CMK (cell line): ENCODE measurements at places on chromosomes 5 and 9.

- no peak for DNase-seq
These were observed 10.1 kb downstream of the ARRDC3 start for GRCh38 chr5:91373006-91373405.

GRCh38 chr5:127863161-127863560 lies 160.0 kb downstream of the CCDC192 start:
- DNase-seq: no peak

- no peak for DNase-seq
These were observed 22.2 kb upstream of the MVB12B start for GRCh38 chr9:126304207-126304970.

DNA sequence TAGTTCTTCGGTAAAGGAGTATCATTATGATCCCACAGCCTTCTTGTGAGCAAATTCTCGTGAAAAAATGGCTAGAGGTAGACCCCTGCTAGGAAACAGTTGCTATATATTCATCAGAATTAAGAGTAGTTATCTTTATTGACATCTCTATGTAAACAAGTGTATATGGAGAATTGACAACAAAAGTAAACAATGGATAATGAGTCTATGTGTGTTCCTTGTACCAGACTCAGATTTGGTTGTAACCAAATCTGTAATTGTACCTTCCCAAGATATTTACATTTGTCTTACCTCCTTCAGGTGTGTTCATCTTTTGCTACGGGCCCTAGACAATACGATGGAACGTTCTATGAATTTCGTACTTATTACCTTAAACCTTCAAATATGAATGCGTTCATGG lies 2.1 kb downstream of the NIPSNAP3B start:
- DNase-seq: no peak

GRCh38 chr5:68167195-68167651 lies 48.3 kb upstream of the PIK3R1 start:
- no peak for DNase-seq

DNA sequence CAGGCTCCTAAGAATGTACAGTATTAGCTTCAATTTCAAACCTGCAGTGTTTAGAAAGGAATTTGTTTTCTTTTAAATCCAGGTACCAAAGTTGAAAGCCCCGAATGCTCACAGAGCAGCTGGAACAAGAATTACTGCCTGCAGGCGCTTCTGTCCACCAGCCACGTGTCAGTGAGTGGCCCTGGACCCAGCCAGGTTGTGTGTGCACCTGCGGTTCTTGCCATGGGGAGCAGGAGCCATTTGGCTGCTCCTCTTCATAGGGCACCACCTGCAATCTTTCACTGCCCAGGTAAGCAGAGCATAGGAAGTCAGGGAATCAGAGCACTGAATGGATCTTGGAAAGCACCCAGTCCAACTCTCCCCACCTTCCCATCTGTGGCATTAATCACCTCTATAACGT lies 79.5 kb upstream of the PIP5K1B start:
- no peak for DNase-seq

DNA sequence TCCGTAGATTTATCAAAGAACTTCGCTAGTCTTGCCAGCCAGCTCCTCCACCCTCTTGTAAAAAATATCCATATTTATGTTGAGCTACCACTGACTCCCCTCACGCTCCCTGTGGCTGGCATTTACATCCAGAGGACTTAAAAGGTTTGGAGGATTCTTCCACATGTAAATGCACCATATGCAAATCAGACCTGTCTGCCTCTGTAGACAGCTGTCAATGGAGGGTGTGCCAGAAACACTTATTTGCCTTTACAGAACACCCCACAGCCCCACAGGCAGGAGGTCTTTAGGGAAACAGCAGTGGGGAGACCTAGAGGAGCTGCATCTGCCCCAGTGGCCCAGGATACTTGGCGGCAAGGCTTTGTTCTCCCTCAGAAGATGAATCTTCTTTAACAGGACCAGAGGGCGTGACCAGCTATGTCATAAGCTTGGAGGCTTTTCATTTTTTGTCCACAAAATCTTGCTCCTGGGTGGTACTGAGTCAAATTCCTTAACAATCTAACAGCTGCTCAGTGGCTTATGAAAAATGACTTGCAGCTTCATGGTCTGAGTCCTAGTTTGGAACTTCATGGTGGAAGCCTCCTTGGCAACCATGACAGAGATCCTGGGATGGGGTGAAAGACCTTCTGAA lies 535.8 kb downstream of the EBF1 start:
- DNase-seq: no peak

DNA sequence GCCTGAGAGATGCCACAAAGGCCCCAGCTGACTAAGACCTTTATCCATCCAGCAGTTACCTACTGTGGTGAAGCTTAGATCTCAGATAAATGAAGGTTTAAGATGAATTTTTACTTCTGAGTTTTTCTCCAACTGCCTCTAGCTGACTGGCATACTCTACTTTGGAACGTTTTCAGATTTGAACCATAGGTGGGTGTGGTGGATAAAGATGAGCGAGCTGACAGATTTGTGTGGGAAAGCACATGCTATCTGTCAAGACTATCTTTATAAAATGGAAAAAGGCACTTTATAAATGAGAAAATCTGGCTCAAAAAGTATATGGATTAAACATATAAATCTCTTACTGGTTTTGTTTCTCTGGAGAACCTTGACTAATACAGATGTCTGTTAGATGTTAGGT lies 160.8 kb downstream of the MCTP1 start:
- no peak for DNase-seq

- DNase-seq: no peak
These were observed 210.8 kb downstream of the SEMA6A start for GRCh38 chr5:116363780-116364179.

GRCh38 chr5:157993201-157993600 lies 134.3 kb upstream of the CLINT1 start:
- no peak for DNase-seq

DNA sequence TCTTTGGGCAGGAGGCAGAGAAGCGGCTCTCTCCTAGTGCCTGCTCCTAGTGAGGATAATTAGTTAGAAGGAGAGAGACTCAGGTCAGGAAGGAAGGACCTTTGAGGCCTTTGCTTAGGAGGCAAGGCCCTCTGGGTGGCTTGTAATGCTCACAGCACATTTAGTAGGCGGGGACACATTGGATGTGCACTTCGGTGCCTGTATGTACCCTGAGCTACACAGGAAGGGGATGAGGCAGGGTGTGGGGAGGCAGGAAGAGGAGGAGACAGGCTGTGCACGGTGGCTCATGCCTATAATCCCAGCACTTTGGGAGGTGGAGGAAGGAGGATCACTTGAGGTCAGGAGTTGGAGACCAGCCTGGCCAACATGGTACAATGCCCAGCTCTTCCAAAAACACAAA lies 7.2 kb upstream of the LCN2 start:
- DNase-seq: peak; percentile 81

DNA sequence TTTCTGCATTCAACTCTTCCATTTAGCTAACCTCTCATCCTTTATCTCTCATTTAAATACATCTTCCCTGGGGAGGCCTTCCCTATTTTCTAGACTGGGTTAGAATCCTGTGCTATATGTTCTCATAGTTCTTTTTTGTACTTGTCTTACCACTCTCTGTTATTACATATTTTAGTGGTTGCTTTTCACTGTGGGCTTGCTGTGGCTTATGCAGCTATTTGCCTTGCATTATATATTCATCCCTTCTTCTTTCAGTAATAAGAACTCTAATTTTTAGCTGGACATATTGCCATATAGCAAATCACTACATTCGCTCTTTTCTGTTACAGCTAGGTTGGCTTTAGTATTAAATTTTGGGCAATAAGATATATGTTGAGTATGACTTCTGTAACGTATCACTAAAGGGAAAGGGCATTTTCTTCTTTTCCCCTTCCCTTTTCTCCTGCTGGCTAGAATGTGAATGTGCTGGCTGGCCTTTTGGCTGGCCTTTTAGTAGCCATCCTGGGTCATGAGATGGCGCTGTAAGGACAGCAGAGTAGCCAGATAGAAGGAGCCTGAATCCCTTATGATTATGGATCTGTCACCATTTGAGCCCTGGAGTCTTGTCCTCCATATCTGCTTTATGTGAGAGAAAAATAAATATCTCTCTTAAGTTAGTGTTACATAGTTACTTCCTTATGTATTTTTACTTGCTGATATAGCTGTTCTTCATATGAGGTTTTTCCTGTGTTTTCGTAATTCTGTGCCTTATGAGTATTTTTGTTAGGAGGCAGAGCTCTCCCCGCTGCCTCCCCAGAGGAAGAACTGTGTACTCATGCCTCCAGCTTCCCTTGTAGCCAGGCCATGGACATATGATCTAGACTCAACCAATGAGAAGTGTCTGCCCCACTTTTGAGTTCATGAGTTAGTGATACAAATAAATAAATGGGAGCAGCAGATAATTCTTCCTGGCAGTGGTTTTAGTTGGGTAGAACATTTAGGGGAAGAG lies 65.8 kb downstream of the NDUFAF2 start:
- DNase-seq: no peak

GRCh38 chr5:78568676-78569075 lies 79.9 kb downstream of the LHFPL2 start:
- DNase-seq: no peak

DNA sequence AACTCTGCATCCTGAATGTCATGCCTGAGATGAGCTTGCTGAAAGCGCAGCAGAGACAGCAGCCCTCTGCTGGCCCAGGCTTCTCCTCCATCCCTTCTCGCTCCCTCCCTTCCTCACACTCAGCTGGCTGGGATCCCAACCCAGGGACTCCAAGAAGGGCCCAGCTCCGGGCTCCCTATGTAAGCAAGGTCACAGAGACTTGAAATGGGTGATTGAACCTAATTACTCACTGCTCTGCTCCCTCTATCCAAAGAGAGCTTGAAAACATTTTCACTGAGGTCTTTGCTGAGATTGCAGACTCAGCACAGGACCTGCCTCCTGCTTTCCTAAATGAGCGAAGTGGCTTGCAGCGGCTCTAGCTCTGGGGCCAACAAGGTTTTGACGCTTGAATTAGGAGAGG lies 42.8 kb downstream of the RAPGEF1 start:
- DNase-seq: no peak

DNA sequence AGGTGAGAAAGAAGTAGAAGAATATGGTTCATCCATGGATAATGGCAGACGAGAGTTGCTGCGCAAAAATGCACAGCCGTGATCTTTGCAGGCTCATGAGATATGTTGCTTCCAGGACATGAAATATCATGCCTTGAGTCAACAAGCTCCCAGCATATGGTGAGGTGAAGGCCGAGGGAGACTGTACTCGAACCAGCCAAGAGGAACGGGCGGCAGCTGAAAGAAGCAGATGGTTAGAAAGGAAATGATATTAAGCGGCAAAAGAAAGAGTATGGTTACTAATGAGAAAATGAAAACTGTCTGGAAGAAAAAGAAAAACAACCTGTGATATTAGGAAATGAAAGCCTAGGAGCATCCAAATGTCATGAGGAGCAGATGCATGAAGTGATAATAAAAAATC lies 344.7 kb upstream of the DAP start:
- DNase-seq: no peak

- no peak for DNase-seq
These were observed 999.8 kb downstream of the NR2F1-AS1 start for GRCh38 chr5:92581249-92581648.

GRCh38 chr5:32331217-32331934 lies 18.6 kb upstream of the MTMR12 start:
- no peak for DNase-seq

GRCh38 chr5:82425591-82425990 lies 147.4 kb upstream of the RPS23 start:
- no peak for DNase-seq

DNA sequence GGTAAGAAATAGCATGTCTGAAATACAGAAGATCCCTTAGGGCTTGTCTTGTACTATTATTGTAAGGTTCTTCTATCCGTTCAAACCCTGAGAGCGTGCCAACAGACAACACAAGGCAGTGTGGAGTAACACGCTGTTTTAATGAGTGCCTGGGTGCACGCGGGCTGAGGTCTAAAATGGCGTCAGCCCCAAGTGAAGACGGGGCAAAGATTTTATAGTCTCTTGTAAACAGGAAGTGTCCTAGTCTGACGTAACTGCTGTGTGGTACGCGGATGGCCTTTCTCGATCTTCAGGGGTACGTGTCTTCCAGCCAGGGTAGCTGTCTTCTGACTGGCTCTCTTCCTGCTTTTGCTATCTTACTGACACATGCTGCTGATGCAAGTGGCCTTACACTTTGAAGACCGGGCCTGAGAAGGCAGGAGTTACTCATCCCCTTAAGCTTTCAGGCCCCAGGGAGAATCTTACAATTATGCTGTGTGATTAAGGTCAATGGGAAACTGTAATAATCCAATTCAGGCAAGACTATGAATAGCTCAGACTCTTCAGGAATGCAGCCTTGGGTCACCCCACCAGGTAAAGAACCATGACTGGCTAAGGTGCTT lies 1812.0 kb upstream of the CDH9 start:
- no peak for DNase-seq

- no peak for DNase-seq
These were observed 7.3 kb downstream of the JMY start for GRCh38 chr5:79243224-79243623.

- DNase-seq: no peak
These were observed 483 bp upstream of the PLPP6 start for GRCh38 chr9:4661611-4662010.

DNA sequence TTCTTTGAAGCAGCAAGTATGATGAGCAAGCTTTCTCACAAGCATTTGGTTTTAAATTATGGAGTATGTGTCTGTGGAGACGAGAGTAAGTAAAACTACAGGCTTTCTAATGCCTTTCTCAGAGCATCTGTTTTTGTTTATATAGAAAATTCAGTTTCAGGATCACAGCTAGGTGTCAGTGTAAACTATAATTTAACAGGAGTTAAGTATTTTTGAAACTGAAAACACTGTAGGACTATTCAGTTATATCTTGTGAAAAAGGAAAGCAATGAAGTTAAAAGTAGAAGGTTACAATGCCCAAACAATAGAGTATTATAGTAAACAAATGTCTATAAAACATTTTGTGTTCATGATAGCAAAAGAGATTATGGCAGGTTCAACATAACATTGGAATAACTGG lies 88.6 kb downstream of the JAK2 start:
- no peak for DNase-seq

DNA sequence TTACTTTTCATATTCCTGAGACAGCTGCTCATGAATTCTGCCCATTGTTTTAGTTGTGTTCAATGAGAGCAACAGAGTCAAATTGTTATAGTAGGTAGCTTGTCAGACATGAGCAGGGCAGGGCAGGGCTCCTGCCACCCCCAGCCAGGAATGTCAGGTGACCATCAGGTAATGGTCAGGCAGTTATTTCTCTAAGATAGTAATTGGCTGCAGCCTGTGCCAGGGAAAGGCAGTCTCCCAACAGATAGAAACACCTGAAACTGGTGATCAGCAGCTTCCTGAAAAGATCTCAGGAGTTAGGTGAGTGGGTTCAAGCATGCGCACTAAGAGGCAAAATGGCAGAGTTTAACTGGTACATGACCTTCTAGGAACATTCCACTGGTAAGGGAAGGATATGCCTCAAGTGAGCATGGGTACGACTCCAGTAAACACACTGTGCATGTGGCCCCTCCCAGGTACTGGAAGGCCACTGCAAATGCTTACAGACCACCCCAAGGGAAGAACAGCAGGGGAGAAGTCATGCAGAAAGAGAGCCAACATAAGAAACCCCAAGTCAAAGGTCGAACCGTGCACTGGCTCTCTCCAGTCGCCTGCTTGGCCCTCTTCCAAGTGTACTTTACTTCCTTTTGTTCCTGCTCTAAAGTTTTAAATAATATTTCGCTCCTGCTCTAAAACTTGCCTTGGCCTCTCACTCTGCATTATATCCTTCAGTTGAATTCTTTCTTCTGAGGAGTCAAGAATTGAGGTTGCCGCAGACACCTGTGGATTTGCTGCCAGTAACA lies 25.1 kb downstream of the CARTPT start:
- no peak for DNase-seq

- DNase-seq: no peak
These were observed 50.8 kb downstream of the NEURL1B start for GRCh38 chr5:172691886-172692285.
